ENCODE measurements at places on chromosomes 2 and 18.

- no peak for DNase-seq
Measured at GRCh38 chr2:238985041-238985729, 137.3 kb downstream of the TWIST2 start.

GRCh38 chr2:53334610-53335009, 433.0 kb upstream of the CHAC2 start:
- no peak for DNase-seq

GRCh38 chr2:66929632-66930338, 467.3 kb upstream of the ETAA1 start:
- no peak for DNase-seq

DNA sequence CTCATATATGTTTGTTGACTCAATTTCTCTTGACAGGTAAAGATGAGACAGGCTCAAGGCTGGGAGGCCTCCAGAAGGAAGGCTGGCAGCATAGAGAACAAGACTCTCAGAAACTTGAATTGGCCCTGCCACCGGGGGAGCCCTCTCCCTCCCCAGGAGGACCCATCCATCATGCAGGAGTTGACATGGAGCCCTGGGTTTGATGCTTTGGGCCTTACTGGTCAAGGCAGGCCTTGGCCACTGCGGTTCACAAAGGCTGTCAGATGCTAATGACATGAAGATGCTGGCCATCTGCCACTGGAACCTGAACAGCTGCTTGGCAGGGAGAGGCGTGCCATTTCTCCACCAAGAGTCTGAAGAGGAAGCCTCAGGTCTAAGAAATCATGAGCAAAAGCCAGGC, 193.6 kb downstream of the MTCL1 start:
- peak; percentile 7 for DNase-seq

GRCh38 chr2:240934701-240935102, 28.6 kb downstream of the CROCC2 start:
- DNase-seq, result no peak

DNA sequence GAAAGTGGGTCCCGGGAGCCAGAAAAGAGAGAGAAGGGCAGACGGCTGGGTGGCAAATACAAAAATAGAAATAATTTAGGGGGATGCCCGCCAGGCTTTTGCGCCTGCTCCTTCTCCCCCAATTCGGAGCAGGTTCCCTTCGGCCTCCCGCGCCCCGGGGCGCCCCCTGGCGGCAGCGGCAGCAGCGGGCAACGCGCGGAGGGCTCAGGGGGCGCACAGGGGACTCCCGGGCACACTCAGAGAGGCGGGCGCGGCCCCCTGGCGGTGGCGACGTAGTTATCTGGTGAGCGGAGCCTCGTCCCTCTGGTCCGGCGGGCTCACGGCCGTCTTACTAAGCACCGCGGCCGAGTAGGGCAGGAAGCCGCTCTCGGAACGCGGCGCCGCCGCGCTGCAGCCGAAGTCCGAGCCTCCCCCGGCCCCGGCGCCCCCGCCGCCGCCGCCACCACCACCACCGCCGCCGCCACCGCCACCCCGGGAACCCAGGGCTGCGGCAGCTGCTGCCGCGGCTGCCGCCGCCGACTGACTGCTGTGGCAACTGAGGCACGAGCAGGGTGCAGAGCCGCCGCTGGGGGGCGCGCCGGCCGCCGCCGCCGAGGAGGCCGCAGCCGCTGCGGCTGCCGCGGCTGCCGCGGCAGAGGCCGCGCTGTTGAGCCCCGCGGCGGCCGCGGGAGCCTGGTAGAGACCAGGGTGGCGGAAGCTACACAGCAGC, 3.8 kb downstream of the EVX2 start:
- DNase-seq, result no peak

GRCh38 chr2:127067620-127068350, 39.2 kb downstream of the BIN1 start:
- DNase-seq, result peak; percentile 85

GRCh38 chr2:240412211-240412861, 23.1 kb upstream of the GPC1 start:
- DNase-seq, result no peak

- DNase-seq, result peak; percentile 41
Measured at GRCh38 chr2:19349911-19350677, 8.3 kb downstream of the OSR1 start.

DNA sequence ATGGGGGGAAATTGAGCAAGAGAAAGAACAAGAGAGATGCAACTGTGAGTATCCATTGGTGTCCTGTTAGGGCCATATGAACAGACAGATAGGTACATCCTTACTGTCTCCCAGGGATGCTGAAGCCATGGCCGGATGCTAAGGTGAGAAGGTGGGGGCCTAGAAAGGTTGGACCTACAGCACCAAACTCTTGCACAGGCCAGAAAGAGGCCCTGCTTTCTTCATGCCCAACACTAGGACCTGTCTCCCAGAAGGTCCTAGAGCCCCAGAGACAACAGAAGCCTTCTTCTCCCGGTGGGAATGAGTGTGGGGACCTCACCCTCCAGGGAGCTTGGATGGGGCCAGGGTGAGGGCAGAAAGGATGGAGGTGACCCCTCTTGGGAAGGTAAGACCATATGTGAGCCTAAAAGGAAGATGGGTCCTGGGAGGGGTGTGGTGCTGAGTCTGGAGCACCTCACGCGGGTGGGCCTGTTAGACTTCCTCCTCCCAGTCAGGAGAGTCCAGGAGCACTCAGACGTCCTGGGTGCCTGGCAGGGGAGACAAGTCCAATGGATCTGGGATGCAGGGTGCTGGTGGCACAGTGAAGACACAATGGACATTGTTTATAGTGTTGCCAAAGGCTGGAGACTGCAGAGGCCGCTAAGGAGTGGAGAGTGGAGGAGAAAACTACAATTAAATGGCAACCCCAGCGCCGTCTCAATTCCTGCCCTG, 265.3 kb downstream of the CYP26B1 start:
- no peak for DNase-seq

- peak; percentile 67 for DNase-seq
Measured at GRCh38 chr2:84969511-84970209, 1.3 kb upstream of the KCMF1 start.
